ENCODE measurements at places on chromosomes 6 and 20. TPM values are rescaled to one million over a fixed set of nuclear protein-coding genes. Genes with fewer than 3 reads are reported as not detected.

- peak; percentile 96 for DNase-seq
Measured at GRCh38 chr6:41682056-41682477, 43.8 kb downstream of the MDFI start.

DNA sequence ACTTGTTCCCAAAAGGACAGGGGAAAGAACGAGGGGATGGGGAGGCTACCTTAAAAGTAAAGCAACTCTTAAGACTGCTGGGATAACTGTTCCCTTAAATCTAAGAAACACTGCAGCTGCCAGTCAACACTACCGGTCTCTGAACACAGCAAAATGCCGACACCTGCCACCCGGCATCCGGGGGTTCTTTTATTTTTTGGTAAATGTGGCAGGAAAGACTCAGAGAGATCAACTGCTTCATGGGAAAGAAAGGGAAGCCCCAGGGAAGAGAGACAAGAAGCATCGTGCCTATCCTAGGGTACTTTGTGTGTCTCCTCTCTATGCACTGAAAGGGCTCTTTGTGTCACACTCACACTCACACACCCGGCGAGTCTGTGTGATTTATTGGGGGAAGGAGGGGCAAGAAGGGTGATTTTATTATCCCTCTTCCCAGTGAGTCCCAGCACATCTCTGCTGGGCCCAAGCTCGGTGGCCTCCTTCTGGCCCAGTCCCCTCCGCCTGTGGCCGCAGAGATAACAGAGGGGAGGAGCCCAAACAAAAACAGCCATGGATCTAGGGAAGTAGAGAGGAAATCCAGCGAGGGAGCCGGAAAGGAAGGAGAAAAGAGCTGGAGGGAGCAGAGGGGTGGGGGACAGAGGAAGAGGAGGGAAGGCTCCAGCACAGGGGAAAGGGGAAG, 1.4 kb downstream of the FYN start:
- no peak for DNase-seq

The MAS1 gene
- total RNA-seq: not detected

DNA sequence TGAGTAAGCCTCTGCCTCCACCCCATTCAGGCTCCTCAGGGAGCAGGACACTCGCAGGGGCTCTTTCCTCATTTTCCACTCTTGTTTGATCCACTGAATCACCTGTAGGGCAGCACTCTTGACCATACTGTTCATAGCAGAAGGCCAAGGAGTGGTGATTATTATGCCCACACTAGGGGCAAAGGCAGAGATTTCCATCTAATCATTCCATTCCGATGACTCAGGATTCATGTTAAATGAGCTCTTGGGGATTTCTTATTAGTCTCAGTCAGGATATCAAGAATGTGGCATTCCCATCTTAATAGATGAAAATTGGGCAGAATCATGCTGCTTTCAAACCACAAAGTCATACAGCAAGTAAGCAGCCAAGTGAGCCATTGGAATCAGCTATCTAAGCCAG, 101.9 kb upstream of the MOCS1 start:
- no peak for DNase-seq

GRCh38 chr6:36626636-36627035, 32.5 kb downstream of the SRSF3 start:
- DNase-seq: no peak

- no peak for DNase-seq
Measured at GRCh38 chr6:41626917-41627316, 11.4 kb upstream of the MDFI start.

- DNase-seq: no peak
Measured at GRCh38 chr6:57305761-57306160, 11.7 kb upstream of the PRIM2 start.

The DST gene
- 77.6 TPM for total RNA-seq

GRCh38 chr6:89952686-89953085, 58.4 kb downstream of the GJA10 start:
- DNase-seq: peak; percentile 89

GRCh38 chr6:15950962-15951569, 177.8 kb upstream of the MYLIP start:
- no peak for DNase-seq

GRCh38 chr6:154653853-154654252, 79.4 kb upstream of the SCAF8 start:
- DNase-seq: peak; percentile 91

- no peak for DNase-seq
Measured at GRCh38 chr20:695165-695866, 19.7 kb upstream of the SCRT2 start.

DNA sequence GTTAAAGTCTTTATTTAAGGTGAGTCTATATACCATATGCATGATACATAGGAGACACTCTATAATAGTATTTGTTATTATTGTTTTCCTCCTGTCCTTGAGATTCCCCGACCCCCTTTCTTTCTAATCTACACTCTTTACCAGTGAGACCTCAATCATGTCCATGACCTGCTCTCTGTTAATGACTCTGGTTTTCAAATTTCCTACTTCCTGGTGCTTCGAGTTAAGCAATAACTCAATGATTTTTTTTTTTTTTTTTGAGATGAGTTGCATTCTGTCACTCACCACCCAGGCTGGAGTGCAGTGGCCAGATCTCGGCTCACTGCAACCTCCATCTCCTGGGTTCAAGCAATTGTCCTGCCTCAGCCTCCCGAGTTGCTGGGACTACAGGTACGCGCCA, 574.6 kb upstream of the SLC35B3 start:
- no peak for DNase-seq

The CNR1 gene
- 1.0 TPM for total RNA-seq

The ALDH5A1 gene
- total RNA-seq: 3.4 TPM

The CAPN11 gene
- total RNA-seq: not detected

- DNase-seq: peak; percentile 88
Measured at GRCh38 chr6:14144678-14145113, 27.1 kb downstream of the CD83 start.

DNA sequence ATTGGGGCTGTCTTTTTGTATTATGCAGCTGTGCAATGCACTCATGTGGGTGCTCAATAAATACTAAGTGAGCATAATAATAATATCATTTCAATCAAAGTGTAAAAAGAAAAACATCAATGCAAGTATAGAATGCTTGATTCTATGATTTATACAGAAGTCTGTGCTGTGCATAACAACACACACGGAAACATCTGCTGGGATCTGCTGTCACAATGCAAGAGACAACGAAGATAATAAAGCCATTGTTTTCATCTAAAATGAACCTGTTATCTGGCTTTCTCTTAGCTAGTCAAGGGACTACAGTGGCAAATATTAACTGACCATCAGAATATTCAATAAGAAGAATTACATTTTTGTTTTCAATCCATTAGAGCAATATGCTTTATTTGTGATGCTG, 1156.9 kb upstream of the MAP3K7 start:
- DNase-seq: no peak

The ECT2L gene
- not detected for total RNA-seq

The CPXM1 gene
- 2.0 TPM for total RNA-seq

GRCh38 chr6:40918040-40918651, 120.9 kb downstream of the UNC5CL start:
- no peak for DNase-seq

- DNase-seq: no peak
Measured at GRCh38 chr20:51994751-51995417, 192.6 kb upstream of the SALL4 start.

The LAMA2 gene
- total RNA-seq: 0.65 TPM

GRCh38 chr6:156613996-156614395, 163.2 kb upstream of the ARID1B start:
- DNase-seq: no peak

- DNase-seq: no peak
Measured at GRCh38 chr6:33963136-33963750, 159.4 kb upstream of the MLN start.

The NR2E1 gene
- 2.1 TPM for total RNA-seq

GRCh38 chr20:34744847-34745246, 40.7 kb downstream of the TP53INP2 start:
- DNase-seq: no peak

GRCh38 chr20:15789079-15789478, 784.2 kb downstream of the KIF16B start:
- DNase-seq: no peak

GRCh38 chr20:36465109-36466080, 75.9 kb upstream of the MYL9 start:
- DNase-seq: peak; percentile 94

GRCh38 chr20:16111852-16112412, 461.3 kb downstream of the KIF16B start:
- DNase-seq: no peak

DNA sequence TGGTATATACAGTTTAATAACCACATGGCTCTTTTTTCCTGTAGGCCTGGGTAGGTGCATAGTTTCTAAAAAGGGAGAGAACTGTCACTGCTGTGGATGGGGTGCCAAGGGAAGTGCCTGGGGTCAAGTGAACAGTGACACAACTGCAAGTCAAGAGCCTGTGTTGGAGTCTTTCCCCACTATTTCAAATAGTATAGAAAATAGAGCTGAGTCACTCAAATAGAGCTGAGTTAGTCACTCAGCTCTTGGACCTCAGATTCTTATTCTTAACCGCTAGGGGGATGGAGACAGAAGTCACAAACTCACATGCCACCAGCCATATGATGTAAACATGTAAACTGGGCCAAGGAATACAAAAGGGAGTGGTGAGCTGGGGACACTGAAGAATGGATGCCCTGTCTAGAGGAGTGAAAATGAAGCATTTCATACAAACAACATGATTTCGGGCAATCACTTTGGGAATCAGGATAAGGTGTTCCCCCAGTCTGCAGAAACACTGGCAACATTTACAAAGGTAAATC, 2.1 kb downstream of the NQO2 start:
- peak; percentile 80 for DNase-seq

DNA sequence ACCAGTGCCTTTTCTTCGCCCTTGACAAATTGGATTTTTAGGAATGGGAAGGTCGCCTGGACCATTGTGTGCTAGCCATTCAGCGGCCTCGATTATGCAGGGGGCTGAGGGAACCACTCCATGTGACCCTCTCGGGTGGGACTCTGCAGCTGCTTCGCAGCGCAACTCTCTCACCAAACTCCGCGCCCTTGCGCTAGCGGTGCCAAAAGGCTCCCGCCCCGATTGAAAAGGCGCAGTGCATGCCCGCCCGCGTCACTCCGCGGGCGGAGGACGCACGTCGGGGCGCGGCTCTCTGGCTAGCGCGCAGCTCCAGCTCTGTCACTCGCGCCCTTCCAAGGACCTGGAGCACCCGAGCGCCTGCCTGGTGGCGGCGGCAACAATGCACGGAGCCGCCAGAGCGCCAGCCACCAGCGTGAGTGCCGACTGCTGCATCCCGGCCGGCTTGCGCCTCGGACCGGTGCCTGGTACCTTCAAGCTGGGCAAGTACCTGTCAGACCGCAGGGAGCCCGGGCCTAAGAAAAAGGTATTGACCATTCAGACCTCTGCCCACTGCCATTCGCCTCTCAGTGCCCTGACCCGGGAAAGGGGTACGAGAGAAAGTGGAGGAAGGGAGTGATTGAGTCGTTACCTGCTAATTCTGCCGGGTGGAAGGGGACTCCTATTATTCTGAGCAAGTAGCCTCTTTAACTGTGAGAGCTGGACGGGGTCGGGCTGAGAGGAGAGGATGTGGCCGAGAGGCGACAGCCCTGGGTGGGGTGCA, at the start of gene PRDM13:
Gene PRDM13, plus strand, starts transcription at position 178 of the 760 bp plus-strand sequence. Its CDS starts 202 bp downstream, at position 380.
- DNase-seq: peak; percentile 15

The POPDC3 gene
- total RNA-seq: 33.3 TPM

The XKR7 gene
- 0.12 TPM for total RNA-seq

GRCh38 chr6:139940741-139941729, 566.6 kb upstream of the CITED2 start:
- peak; percentile 33 for DNase-seq

GRCh38 chr20:60804918-60805630, 447.0 kb upstream of the CDH4 start:
- peak; percentile 11 for DNase-seq

DNA sequence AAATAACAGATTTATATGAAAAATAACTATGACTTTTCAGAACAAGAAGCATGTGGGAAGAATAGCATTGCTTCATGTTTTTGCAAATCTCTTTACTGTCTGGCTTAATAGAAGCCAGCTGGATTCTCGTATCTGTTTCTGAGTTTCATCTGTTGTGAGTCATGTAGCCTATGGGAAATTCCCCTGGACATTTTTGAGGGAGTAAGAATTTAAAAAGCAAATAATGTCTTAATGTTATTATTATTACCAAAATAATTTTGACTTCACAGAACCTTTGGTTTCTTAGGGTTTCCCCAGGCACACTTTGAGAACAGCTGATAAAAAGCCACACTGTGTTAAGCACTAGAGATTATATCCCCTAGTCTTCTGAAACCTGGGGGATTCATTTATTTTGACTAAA, 75.8 kb downstream of the SYCP2L start:
- peak; percentile 71 for DNase-seq

The BEND6 gene
- total RNA-seq: 9.0 TPM

The HSPA12B gene
- 0.17 TPM for total RNA-seq

GRCh38 chr20:64261138-64261537, 5.6 kb downstream of the PCMTD2 start:
- no peak for DNase-seq

The FARS2 gene
- 24.7 TPM for total RNA-seq

The EFCAB8 gene
- not detected for total RNA-seq

GRCh38 chr20:47981222-47981621, 195.9 kb upstream of the SULF2 start:
- DNase-seq: no peak

DNA sequence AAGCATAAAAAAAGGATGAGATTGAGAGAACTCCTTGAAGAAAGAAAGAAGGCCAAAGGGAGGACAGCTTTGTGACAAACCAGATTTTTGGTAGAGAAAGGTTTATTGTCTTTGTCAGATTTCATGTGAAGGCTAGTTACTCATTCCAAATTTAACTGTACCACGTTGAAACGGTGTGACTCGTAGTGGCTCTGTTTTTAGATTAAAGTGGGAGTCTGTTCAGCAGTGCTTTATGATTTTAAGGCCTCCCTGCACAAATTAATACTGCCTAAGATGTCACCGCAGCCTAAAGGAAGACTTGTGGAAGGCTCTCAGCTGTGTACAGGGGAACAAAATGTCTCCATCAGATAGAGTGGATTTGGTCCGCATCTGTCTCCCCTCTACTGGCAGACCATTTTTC, 35.9 kb downstream of the CDC40 start:
- DNase-seq: no peak

The COL21A1 gene
- total RNA-seq: 0.06 TPM

The DYNLT2 gene
- 1.8 TPM for total RNA-seq

GRCh38 chr6:72422171-72422570, 199.7 kb upstream of the KCNQ5 start:
- no peak for DNase-seq

DNA sequence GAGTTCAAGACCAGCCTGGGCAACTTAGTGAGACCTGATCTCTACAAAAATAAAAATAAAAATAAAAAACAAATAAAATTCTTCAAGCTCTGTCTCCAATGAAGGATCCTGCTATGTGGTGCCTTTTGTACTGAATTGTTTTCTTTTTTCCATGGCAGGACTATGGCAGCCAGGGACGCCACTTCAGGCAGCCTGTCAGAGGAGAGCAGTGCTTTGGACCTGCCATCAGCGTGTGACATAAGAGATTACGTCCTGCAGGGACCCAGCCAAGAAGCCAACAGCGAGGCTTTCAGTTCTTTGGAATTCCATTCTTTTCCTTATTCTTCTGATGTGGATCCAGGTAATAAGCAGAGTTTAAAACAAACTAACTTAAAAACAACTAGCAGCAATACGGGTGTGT, 22.5 kb downstream of the SHLD1 start:
- DNase-seq: no peak

Measured in Daoy (cell line).